ENCODE measurements at places on chromosomes 12 and 14.

- DNase-seq = no peak
Measured at GRCh38 chr12:91507754-91508153, 325.1 kb upstream of the DCN start.

GRCh38 chr12:19261773-19262172 is 132.2 kb downstream of the PLEKHA5 start:
- no peak for DNase-seq

- no peak for DNase-seq
Measured at GRCh38 chr12:73308079-73308478, 1035.9 kb downstream of the TRHDE start.

- DNase-seq = peak; percentile 65
Measured at GRCh38 chr12:90959538-90960139, 4.7 kb upstream of the CCER1 start.

DNA sequence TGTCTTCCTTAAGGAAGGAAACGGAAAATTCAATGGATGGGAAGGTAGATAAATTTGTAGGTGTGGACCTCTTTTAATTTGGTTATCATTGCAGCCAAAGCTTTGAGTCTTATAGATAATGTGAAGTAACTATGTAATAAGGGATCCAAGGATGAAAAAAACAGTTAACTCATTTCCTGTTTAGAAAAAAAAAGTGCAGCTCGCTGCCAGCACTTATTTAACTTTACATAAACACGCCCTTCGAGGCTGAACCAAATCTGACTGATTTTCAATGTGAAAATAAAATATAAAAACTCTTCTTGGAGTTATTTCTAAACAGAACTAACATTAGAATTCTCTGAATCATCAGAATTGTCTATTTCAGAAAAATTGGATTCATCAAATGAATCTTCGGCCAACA is 7.0 kb downstream of the NUBPL start:
- DNase-seq = no peak

DNA sequence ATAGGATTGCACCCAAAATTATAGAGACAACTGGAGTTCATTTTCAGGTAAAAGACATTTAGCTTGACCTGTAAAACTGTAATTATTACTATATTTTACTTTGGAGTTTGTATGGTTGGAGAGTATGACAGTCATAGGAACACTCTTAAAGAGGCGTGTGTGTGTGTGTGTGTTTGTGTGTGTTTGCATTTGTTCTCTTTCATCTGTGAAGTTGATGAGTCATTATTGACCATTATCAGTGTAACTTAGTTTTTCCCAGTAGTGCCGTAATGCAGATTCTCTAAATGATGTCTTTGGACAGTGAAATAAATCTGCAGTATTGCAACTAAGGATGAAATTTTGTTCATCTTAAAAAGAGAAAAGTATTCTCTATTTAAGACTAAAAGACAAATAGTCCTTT is 13.0 kb downstream of the WASHC4 start:
- DNase-seq = no peak

GRCh38 chr14:81352413-81352812 is 47.7 kb downstream of the STON2 start:
- DNase-seq = no peak

DNA sequence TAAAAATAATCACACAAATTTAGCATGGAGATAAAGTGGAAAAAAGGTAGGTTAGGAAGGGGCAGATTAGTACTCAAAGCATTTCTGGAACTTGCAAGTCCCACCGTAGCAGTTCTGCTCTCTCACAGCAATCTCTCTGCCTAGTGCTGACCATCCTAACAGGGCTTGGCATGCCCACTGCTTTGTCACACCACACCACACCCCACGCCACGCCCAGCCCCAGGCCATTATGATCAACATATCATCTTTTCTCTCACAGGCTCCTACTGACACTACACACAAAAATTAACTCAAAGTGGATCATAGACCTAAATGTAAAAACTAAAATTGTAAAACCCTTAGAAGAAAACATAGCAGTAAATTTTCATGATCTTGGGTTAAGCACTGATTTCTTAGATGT is 273.7 kb downstream of the DAD1 start:
- no peak for DNase-seq

- DNase-seq = no peak
Measured at GRCh38 chr12:75783093-75783877, 248.3 kb downstream of the PHLDA1 start.

DNA sequence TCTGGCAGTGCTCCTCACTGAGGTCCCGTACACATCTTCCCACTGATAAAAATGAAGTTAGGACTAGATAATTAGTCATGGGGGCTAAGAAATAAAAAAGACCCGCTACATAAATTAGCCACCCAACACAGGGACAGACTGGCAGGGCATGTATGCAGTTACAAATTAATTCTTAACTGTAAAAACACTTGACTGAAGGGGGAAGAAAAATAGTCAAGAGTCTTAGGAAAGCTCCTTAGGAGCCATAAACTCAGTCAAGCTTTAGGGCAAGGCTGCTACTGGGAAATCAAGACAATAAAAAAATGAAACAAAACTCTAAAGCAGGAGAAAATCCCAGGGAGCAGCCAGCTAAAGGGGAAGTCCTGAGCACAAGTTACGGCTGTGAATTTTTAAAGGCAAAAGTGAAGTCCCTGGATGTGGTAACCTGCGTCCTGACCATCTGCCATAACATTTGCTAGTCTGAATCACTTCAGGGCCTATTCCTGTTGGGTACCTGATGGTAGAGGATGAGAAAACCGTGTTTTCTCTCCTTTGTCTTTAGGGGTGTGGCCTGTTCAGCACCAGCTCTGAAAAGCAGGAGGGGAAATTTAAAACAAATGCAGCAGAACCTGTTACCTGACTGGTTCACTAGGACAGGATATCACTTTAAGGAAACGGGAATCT is 7.5 kb upstream of the NPFF start:
- DNase-seq = no peak

DNA sequence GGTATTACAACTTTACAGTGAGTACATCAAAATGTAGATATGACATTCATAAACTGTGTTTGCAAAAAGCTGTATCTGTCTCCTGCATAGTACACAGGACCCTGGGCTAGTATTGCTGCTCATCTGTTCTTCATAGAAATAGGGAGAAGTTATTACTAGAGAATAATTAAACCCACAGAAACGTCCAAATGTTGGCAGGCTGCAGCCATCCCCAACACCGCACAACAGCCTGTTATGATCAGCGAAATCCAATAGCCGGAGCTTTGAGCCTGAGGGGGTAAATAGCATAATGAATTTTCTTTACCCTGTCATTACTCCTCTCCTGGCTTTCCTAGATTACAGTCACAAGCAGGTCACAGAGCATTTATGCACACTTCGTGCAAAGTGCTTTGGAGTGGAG is 178.0 kb downstream of the DACT1 start:
- DNase-seq = no peak

GRCh38 chr12:121189619-121190155 is 20.2 kb upstream of the P2RX4 start:
- DNase-seq = no peak

DNA sequence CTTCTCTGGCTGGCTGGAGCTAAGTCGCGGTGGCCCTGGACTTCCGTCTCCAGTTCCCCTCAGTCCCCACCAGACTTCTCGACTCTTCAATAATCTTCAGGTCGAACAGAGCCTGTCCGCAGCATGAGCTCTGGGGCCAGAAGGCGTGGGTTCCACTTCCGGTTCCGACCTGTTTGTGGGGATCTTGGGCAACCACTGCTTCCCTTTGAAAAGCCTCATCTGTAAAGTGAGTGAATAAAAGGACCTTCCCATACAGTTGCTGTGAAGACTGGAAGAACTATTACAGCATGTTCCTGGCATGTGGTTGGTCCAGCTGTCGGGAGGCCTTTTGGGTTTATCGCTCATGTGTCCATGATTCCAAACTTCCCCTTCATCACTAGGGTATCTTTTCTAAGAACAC is 19.4 kb downstream of the ADGRD1 start:
- DNase-seq = no peak

DNA sequence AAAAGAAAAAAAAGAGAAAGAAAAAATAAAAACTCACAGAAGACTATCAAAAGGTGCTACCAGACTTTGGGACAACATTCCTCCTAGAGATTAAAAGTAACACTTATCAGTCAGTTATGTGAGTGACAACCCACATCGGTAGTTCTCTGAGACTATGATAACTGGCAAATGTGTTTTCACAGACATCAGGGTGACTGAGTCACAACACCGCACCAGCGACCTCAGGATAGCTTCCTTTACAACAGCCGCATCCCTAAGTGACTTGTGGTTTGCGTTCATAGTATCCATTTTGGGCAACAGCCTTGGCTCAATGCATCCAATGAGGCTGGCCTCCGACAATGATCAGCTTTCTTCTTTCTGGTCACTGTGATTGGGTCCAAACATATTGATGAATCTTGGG is 359.1 kb downstream of the TMEM132D start:
- no peak for DNase-seq

- DNase-seq = no peak
Measured at GRCh38 chr12:125057708-125058107, 7.5 kb upstream of the AACS start.

DNA sequence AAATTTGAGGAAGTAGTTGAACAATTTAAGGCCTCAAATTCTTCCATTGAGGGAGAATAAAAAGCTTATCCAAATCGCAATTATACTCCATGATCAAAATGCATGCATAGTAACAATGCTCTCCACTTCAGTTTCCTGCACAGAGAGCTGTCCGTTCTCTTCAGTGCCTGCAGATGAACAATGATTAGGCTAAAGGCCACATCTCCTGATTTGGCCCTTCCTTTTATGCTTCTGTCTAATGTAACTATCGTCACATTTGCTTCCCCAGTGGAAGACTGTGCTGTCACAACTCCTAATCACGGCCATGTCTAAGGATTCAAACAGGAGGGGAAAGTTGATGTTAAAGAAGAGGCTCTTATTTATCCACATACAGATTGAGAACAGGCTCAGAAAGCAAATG is 113.6 kb upstream of the NPAS3 start:
- peak; percentile 63 for DNase-seq

- no peak for DNase-seq
Measured at GRCh38 chr14:51458563-51458955, 193.2 kb upstream of the FRMD6 start.

GRCh38 chr14:58898655-58899316 is 261.0 kb downstream of the DACT1 start:
- DNase-seq = no peak

Data from putamen (tissue), 1 donor.